ENCODE measurements at places on chromosomes 6 and 20. TPM values are rescaled to one million over a fixed set of nuclear protein-coding genes. Genes with fewer than 3 reads are reported as not detected.

PHACTR3 gene
- polyA plus RNA-seq = not detected

MYH7B gene
- not detected for polyA plus RNA-seq

PPP1R14C gene
- polyA plus RNA-seq = not detected

HLA-DQA1 gene
- polyA plus RNA-seq = not detected

TNF gene
- polyA plus RNA-seq = 3.9 TPM

AVP gene
- polyA plus RNA-seq = not detected

TREML2 gene
- polyA plus RNA-seq = 1.6 TPM

Data from CD4-positive, alpha-beta memory T cell (primary cell).